Hippocampal formation (tissue), 2 donors: ENCODE measurements at places on chromosomes 6 and 20.
A peak's percentile ranks its signal among the peaks of the same experiment; 100 is the strongest.

- DNase-seq, result no peak
Observed at GRCh38 chr20:40481337-40481736, 207.7 kb downstream of the MAFB start.

- no peak for DNase-seq
Observed at GRCh38 chr20:43238266-43238665, 48.6 kb upstream of the PTPRT start.

GRCh38 chr6:163984124-163984936, 569.8 kb downstream of the QKI start:
- no peak for DNase-seq

- DNase-seq, result peak; percentile 52
Observed at GRCh38 chr20:39311851-39312506, 349.8 kb downstream of the DHX35 start.

GRCh38 chr6:24995270-24995669, 59.5 kb upstream of the RIPOR2 start:
- DNase-seq, result no peak

DNA sequence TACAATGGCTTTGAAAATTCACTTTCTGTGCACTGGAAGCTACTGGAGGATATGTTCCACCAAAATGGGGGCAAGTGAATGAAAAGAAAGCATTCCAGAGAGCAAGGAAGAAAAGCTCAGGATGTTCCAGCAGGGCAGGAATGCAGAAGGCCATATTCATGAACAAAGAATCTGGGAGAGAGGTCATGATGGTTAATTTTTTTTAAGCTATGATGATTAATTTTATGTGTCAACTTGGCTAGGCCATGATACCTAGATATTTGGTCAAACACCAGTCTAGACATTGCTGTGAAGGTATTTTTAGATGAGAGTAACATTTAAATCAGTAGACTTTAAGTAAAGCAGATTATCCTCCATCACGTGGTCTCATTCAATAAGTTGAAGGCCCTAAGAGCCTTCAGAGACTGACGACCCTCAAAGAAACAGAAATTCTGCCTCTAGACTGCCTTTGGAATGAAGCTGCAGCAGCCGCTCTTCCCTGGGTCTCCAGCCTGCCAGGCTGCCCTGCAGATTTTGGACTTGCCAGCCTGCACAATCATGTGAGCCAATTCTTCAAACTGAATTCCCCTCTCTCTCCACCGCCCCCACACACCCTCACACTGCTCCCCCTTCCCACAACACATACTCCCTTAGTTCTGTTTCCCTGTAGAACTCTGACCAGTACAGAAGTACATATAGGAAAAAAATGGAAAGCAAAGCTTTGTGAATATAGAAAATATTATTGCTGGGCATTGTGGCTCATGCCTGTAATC, 20.1 kb upstream of the GCM1 start:
- no peak for DNase-seq

- DNase-seq, result no peak
Observed at GRCh38 chr6:158786645-158787304, 32.4 kb downstream of the EZR start.

DNA sequence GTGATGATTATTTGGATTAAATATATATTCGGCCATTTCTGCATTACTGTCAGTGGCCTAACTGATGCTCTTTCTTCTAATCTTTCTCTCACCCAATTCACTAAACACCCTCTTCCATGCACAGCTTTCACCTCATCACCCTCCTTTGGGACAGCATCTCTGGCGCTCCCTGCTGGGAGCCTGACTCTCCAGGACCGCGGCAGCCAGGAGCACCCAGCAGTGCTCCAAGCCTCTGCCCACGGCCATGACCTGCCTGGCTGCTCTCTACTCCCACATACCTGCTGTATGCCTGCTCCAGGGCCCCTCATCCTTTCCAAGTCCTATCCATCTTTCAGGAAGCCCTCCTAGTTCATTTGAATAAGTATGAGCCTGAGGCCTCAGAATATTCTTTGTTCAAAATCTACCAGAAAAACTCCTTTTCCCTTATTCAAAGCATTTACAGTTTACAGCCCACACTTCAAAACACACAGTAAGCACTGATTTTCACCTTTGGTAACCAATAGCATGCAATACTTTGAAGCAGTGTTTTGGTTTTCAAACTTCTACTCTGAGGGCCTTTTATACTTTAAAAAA, 15.2 kb downstream of the CTCFL start:
- DNase-seq, result no peak

DNA sequence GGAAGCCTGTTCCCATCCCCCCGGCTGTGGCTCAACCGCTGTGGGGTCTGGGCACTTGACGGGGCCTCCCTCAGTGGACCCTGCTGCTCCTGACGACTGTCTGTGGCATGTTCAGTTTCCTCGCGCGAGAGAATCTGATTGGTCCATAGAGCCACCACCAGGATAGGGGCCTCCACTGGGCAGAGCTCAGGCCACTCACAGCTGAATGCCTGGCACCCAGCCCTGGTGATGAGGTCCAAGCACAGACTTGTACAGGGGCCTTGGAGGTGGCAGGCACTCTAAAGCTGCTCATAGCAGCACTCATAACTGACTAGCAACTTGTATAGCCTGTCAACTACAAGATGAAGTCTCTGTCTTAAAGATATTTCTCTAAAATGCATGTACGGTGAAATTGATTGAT, 368.1 kb downstream of the NRN1 start:
- DNase-seq, result peak; percentile 5

GRCh38 chr6:125251516-125252220, 50.1 kb downstream of the HDDC2 start:
- no peak for DNase-seq

- no peak for DNase-seq
Observed at GRCh38 chr20:49976542-49976941, 6.2 kb upstream of the SNAI1 start.

DNA sequence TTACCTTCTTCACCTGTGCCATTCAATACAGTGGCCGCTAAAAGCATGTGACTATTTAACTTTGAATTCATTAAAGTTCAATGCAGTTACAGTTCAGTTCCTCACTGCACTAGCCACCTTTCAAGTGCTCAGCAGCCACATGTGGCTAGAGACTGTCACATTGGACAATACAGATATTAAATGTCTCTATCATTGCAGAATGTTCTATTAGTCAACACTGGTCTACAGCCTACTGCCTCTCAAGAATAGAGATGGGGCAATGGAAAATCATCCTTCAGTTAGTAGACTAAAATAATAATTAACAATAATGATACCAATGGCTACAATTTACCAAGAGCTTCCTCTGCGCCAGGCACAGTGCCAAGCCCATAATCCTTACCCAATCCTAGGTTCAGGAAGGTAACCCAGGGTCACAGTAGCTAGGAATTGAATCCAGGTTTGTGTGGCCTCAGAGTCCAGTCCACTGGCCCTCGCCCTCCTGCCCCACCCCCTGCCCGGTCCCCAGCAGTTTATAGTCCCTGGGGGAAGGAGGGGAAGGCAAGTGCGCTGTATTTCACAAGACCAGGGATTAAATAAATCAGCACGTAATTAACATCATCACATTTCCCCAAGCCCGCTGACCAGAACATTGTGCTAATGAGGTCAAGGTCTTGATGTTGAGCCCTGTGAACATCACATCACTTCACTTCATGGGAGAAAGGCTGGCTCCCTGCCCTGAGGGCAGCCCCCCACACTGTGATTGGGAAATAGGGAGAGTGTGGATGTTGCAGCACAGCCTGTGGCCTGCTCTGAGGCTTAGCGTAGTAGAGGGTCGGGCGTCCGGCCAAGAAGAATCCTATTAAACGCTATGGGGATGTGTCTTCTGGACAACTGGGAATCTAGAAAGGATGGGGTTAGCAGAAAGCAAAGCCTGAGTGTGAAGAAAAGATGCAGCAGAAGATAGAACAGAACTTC, 147.2 kb downstream of the VEGFA start:
- no peak for DNase-seq
